ENCODE measurements at places on chromosomes 2 and 18. TPM values are rescaled to one million over a fixed set of nuclear protein-coding genes. Genes with fewer than 3 reads are reported as not detected.

The PASK gene
- 6.2 TPM for total RNA-seq

The ASB1 gene
- total RNA-seq = 9.7 TPM

The COLEC12 gene
- total RNA-seq = 27.1 TPM

The AKAIN1 gene
- total RNA-seq = not detected

The DSC2 gene
- total RNA-seq = under 0.01 TPM

The PARD3B gene
- total RNA-seq = 5.8 TPM

The MBD1 gene
- 55.9 TPM for total RNA-seq

The RNF25 gene
- total RNA-seq = 32.2 TPM

Measured in epithelial cell of umbilical artery (primary cell).